Germinal center (tissue), 1 donor: ENCODE measurements at places on chromosomes 4 and X.
A peak's percentile ranks its signal among the peaks of the same experiment; 100 is the strongest.

GRCh38 chrX:44822601-44823000, 21.2 kb upstream of the DUSP21 start:
- no peak for DNase-seq

DNA sequence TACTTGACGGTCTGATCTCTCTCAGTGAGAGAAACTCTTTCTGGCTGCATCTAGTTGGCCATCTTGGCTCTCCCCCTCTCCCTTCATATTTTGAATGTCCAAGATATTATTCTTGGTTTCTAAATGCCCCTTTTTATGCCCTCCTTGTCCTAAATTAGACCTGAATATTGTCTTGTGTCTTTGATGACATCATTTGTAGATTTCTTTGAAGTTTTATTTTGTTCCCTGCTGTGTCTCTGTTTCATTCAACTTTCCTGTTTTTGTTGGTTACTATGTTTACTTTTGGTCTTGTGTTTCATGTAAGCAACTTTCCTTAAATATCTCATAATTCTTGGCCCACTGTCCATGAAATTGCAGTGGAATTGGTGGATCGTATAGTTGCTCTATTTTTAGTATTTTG, 46.1 kb upstream of the PASD1 start:
- DNase-seq, result no peak

DNA sequence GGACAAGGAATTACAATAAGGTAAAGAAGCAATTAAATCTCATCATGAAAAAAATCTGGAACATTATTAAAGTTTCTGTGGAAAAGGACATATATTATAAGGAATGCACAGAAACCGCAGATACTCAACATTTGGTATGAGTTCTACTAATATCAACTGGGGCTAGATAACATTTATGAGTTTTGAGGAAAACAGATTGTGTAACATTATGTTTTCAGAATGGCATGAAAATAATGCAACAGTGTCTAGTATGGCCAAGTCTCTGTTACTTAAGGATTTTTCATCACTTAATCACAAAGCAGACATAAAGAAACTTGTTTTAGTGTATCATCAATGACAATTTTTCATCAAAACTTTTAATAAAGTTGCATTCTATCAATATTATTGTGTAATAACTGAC, 785.0 kb downstream of the GLUD2 start:
- DNase-seq, result no peak

GRCh38 chr4:8090744-8091301, 67.8 kb downstream of the ABLIM2 start:
- no peak for DNase-seq

GRCh38 chr4:138634915-138635314, 380.7 kb upstream of the NOCT start:
- no peak for DNase-seq

DNA sequence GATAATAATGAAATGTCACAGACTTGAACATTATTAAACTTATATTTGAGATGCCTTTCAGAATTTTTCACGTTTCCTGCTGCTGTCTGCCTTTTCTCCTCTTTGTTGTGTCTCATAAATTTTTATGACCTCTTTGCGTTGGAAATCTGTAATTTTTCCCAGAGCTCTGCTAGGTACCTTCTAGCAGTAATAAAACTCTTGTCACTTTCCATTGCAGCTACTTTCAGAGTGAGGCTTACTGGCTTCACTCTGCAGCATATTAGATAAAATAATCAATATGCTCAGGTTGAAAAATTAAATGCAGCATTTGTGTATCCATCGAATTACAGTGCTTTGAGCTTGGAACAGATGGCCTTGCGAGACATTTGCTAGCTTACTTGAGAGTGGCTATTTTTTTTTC, 689.0 kb downstream of the GRID2 start:
- DNase-seq, result no peak

GRCh38 chr4:126004941-126005340, 690.2 kb downstream of the FAT4 start:
- no peak for DNase-seq

DNA sequence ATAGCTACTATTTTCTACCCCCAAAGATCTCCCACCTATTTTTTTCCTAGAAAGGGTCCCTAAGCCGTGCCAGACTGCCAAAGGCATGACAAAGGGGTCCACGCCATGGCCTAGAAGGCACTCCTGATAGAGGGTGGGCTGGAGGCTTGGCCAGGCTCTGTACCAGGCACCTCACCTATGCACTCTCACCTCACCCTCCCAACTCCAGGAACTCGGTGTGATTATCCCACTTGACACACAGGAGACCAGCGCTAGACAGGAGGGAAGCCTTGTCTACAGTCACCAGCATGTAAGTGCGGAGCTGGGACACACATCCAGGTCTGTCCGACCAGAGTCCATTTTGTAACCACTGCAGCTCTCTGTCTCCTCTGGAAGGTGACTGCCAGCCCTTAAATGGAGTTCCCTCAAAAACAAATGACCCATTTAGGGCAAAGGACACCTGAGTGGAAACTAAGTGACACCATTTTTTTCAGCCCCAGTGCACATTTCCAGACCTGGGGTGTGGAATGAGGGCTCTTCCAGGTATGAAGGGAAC, 106.4 kb downstream of the RTL5 start:
- no peak for DNase-seq

- DNase-seq, result no peak
Observed at GRCh38 chr4:140448830-140449229, 21.4 kb upstream of the CLGN start.

GRCh38 chrX:7435822-7436221, 287.9 kb upstream of the PUDP start:
- no peak for DNase-seq

- no peak for DNase-seq
Observed at GRCh38 chr4:181982437-181982836, 260.8 kb upstream of the TENM3 start.

GRCh38 chr4:41256740-41257256, at the start of gene UCHL1:
Gene UCHL1, plus strand, starts transcription at chr4:41256928. Its CDS starts 49 bp downstream, at chr4:41256977.
- peak; percentile 80 for DNase-seq

- no peak for DNase-seq
Observed at GRCh38 chr4:106985830-106986229, 50.3 kb downstream of the DKK2 start.

DNA sequence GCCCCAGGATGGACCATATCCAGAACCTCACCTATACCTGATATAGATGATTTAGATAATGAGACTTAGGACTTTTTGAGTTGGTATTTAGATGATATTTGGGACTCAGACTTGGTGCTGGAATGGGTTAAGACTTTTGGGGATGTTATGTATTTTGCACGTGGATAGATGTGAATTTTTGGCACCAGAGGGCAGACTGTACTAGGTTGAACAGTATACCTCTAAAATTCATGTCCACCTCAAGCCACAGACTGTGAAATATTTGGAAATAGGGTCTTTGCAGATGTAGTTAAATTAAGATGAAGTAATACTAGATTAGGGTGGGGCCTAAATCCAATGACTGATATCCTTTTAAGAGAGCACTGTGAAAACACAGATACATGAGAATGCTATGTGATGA, 15.6 kb downstream of the RBM41 start:
- DNase-seq, result no peak

GRCh38 chr4:42436928-42437565, 39.8 kb downstream of the SHISA3 start:
- no peak for DNase-seq

GRCh38 chr4:48557478-48557877, 67.4 kb downstream of the ZAR1 start:
- DNase-seq, result peak; percentile 9

- no peak for DNase-seq
Observed at GRCh38 chr4:53574528-53574927, 16.8 kb downstream of the LNX1 start.

GRCh38 chrX:98380106-98380505, 1496.4 kb downstream of the RPA4 start:
- DNase-seq, result no peak

DNA sequence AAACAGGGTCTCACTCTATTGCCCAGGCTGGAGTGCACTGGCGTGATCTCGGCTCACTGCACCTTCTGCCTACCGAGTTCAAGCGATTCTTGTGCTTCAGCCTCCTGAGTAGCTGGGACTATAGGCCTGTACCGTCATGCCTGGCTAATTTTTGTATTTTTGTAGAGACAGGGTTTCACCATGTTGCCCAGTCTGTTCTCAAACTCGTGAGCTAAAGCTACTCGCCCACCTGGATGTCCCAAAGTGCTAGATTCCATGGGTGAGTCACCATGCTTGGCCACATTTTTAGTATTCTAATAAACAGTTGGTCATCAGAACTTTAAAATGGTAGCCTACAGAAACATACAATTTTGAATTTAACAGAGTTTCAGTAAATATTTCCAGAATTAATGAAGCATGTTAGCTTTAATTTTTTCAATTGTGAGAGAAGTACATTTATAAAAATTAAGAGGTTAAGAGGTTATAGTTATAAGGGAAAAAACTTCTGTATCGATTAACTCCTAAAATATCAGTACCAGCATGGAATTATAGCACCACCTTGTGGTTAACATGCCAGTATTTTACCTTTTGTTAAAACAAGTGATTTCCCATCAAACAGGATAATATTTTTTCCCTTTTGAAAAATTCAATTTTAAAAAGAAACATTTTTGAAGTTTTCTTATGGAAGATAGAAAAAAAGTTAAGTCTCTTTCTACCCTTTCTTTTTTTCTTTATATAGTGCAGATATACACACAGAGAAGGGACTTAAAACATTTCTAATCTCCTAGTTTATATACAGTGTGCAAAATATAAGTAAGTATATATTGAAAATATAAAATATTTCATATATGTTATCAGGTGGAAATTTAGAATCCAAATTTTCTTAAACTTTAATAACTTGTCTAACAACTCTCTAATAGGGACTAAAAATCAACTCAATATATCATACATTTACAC, 35.4 kb downstream of the CEP44 start:
- DNase-seq, result peak; percentile 19

- DNase-seq, result no peak
Observed at GRCh38 chr4:39741401-39741800, 43.5 kb downstream of the UBE2K start.

DNA sequence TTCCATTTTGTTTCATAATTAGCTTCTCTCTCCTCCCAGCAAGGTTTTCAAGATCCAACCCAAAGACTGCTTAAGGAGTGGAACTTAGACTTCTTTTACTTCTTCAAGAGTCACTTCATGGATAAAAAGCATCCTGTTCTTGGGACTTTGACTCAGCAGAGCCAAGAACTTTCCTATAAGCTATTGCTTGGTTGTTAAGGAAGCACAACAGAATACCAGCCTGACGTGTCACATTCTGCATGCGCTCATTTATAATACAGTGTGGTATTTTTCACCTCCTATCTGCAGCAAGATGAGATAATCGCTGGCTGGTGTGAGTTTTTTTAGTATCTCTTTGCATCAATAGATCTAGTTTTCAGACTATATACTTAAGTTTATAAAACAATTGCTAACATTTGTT, 152.1 kb downstream of the PALLD start:
- DNase-seq, result no peak

- DNase-seq, result peak; percentile 28
Observed at GRCh38 chr4:76690011-76690905, 207.7 kb downstream of the SOWAHB start.

GRCh38 chr4:169238445-169238844, 32.3 kb downstream of the SH3RF1 start:
- DNase-seq, result no peak

DNA sequence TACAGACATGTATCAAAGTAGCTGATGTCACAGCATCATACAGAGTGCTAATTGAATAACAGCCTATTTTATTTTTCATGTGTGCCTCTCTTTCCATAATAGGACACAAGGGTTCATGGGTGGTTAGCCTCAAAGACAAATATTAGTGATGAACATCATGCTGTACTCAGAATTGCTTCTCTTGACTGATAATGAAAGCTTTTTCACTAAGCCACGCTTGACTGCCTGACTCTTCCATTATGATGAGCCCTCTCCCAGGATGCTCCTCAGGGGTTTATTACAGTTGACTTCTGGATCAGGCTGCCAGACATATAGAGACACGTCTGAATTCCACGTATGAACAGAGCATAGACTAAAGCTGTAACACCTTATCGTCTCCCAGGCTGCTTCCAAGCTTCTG, 2757.5 kb downstream of the PCDH7 start:
- no peak for DNase-seq

GRCh38 chrX:51404445-51404844, 71.8 kb downstream of the NUDT10 start:
- no peak for DNase-seq

GRCh38 chr4:83558680-83559079, 22.8 kb downstream of the GPAT3 start:
- no peak for DNase-seq

GRCh38 chrX:76159453-76159852, 13.4 kb upstream of the PBDC1 start:
- no peak for DNase-seq

DNA sequence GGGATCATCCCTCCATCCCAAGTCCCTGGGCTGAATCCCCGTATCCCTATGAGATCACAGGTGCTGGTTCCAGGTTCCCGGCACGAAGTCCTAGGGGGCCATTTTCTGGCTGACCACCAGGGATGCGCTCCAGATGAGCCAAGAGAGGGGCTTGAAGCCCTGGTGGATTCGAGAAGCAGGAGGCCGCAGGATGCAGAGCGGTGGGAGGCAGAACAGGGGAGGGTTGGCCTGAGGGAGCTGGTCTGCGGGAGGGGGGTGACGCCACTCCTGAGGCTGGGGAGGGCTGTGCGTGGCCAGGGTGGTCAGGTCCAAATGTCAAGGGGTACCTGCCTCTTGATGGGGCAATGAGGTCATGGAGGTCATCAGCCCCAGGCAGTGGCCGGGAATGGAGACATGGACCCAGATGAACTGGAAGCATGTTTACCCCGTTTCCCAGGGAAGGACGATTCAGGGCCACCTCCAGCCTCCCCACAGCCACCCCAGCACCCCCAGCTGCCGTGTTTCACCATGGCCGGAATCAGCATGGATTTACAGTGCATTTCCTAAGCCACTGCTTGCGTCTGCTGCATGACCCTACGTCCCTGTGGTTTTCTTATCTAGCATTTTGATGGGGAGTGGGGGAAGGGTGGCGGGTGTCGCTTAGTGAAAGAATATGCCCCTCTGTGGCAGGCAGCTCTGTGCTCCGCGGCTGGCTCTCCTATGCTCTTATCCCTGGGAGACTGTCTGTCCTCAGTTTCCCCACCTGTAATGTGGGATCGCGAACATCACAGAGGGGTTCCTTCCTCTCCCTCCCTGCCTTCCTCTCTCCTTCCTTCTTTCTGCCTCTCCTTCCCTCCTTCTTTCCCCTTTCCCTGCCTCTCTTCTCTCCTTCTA, 17.0 kb upstream of the HTRA3 start:
- DNase-seq, result no peak

DNA sequence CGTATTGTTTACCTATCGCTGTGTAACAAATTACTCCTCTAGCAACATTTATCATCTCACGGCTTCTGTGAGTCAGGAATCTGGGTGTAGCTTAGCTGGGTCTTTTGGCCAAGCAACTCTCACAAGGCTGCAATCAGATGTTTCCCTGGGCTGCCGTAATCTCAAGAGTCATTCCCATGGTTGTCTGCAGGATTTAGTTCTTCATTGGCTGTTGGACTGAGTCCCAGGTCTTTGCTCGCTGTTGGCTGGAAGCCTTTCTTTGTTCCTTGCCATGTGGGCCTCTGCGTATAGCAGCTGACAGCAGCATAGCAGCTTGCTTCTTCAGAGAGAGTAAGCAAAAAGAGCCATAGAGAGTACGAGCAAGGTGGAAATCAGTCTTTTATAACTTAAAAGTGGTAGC, 16.8 kb downstream of the POLR2B start:
- no peak for DNase-seq

GRCh38 chr4:137529432-137529831, 2.9 kb downstream of the PCDH18 start:
- DNase-seq, result no peak

GRCh38 chr4:16909281-16909680, 10.8 kb upstream of the LDB2 start:
- DNase-seq, result no peak

- DNase-seq, result no peak
Observed at GRCh38 chr4:185700048-185700447, 111.9 kb downstream of the SORBS2 start.

- DNase-seq, result no peak
Observed at GRCh38 chrX:105738162-105738561, 84.2 kb upstream of the NRK start.
